ENCODE measurements at places on chromosomes 6 and 20. TPM values are rescaled to one million over a fixed set of nuclear protein-coding genes. Genes with fewer than 3 reads are reported as not detected.

DNA sequence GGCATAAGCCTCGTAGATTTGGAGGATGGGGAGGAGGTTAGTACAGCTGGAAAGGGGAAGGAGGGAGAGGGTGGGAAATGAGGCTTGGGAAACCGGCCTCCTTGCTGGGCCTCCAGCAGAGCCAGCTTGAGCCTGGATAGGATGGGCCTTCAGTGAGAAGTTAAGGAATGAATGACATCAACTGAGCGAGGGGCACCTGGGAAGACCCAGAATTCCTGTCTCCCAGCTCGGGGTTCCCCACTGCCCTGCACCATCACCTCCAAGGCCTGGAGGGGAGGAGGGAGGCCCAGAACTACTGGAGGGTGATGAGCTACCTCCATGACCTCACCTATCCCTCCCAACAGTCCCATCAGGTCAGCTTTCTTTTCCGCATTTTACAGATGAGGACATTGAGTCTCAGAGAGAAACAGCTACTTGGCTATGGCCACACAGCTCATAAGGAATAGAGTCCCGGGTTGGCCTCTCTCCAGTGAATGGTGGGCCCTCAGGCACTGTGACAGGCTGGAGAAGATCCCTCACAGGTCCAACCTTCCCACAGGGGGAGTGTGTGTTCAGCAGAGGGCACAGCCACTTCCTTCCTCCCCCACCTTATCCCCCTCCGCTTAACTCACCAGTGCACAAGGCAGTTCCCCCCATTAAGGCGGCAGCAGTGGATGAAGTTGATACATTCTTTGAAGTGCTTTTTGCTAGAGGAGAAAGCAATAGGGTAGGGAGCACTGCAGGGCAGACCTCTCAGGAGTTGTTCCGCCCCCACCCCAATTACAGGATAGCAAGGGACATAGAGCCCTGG, 6.8 kb downstream of the DUSP15 start:
- DNase-seq: no peak

DNA sequence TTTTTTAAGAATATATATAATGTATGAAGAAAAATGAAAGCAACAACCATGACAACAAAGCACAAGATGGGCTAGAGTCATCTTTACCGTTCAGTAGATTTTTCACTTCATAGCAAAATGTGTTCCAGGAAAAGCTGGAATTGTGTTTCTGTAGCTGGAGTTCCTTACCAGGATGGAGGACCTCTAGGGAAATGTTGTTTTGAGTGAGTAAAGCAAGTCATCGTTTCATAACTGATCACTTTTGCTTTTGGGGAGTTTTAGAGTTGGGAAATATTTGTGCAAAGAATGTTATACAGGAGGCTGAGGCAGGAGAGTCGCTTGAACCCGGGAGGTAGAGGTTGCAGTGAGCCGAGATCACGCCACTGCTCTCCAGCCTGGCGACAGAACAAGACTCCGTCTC, 151.6 kb downstream of the SASH1 start:
- DNase-seq: no peak

DNA sequence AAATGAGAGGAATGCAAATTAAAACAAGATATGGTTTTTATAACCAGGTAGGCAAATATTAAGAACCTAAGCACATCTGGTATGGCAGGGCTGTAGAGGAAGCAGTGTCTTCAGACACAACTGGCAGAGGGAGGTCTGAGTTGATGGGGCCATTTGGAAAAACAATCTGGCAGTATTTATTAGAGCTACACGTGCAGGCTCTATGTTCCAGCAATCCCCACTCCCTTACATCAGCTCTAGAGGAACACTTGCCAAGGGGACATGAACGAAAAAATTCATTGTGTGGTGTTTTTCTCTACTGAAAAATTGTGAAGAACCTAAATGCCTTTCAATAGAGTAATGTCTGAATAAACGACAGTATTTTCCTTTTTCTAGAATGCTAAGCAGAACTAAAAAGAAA, 111.6 kb upstream of the EDN1 start:
- DNase-seq: no peak

GRCh38 chr20:10179574-10180298, 38.9 kb upstream of the SNAP25 start:
- DNase-seq: no peak

GRCh38 chr6:16397623-16398022, 159.2 kb downstream of the GMPR start:
- DNase-seq: no peak

Gene DDO
- total RNA-seq: not detected

Gene SIRPB1
- 0.95 TPM for total RNA-seq

DNA sequence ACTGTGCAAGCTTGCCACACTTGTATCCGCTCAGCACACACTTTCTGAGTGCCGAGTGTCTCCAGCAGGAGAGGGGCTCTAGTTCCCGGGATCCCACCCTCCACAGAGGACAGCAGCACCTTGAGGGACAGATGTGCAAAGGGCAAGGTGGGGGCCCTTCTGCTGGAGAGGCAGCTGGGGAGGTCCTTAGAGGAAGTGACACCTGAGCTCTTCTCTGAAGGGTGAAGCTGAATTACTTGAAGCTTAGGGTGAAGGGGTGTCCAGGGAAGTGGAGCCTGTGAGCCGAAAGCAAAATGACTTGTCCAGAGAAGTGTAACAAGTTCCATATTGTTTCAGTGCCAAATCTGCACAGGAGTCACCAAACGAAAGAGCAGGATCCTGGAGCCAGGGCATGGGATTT, 136.3 kb upstream of the DUSP22 start:
- DNase-seq: no peak

Measured in type B pancreatic cell (in vitro differentiated cells).